ENCODE measurements at places on chromosomes 2 and 18. TPM values are rescaled to one million over a fixed set of nuclear protein-coding genes. Genes with fewer than 3 reads are reported as not detected.

KCNIP3 gene
- not detected for total RNA-seq

- no peak for DNase-seq
Observed at GRCh38 chr18:44423814-44424644, 256.7 kb upstream of the SETBP1 start.

- no peak for DNase-seq
Observed at GRCh38 chr2:205721057-205721449, 38.8 kb downstream of the NRP2 start.

GRCh38 chr18:6627645-6628044 is 101.9 kb upstream of the ARHGAP28 start:
- no peak for DNase-seq

GRCh38 chr2:144032566-144032965 is 487.4 kb downstream of the ZEB2 start:
- DNase-seq, result no peak

- DNase-seq, result no peak
Observed at GRCh38 chr2:162825578-162825977, 13.0 kb downstream of the KCNH7 start.
